ENCODE measurements at places on chromosomes 3 and 15. TPM values are rescaled to one million over a fixed set of nuclear protein-coding genes. Genes with fewer than 3 reads are reported as not detected.

DNA sequence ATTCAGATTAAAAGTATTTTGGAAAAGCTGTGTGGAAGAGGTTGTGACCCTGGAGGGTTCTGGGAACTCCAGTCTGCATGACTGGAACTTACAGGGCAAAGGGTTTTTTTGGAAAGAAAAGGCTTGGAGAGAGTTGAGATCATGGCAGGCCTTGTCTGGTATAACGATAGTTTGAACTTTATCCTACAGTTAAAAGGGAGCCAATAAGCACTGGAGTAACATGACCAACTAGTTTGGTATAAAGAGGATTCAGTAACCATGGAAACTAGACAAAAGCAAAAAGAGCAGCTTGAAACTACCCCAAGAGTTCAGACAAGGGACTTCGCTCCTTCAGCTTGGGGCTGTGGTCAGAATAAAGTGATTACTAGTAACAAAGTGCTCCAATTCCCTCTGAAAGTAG lies 151.2 kb upstream of the TMCO5A start:
- H3K4me3 ChIP-seq = no peak overlapping the region
- H3K36me3 ChIP-seq = no peaks in the 10 kb centered on the region
- DNase-seq = no peak
- H3K27me3 ChIP-seq = no peaks in the 10 kb centered on the region
- no peak overlapping the region for H3K27ac ChIP-seq

- no peaks in the 10 kb centered on the region for H3K27me3 ChIP-seq
- peak; percentile 49 for DNase-seq
- no peaks in the 10 kb centered on the region for H3K36me3 ChIP-seq
Observed at GRCh38 chr3:116339441-116340028, 105.8 kb downstream of the LSAMP start.

- H3K4me1 ChIP-seq = no peaks in the 10 kb centered on the region
- no peak overlapping the region for H3K27ac ChIP-seq
- H3K27me3 ChIP-seq = no peaks in the 10 kb centered on the region
- H3K4me3 ChIP-seq = no peak overlapping the region
Observed at GRCh38 chr3:90040554-90040953, 933.1 kb downstream of the EPHA3 start.

DNA sequence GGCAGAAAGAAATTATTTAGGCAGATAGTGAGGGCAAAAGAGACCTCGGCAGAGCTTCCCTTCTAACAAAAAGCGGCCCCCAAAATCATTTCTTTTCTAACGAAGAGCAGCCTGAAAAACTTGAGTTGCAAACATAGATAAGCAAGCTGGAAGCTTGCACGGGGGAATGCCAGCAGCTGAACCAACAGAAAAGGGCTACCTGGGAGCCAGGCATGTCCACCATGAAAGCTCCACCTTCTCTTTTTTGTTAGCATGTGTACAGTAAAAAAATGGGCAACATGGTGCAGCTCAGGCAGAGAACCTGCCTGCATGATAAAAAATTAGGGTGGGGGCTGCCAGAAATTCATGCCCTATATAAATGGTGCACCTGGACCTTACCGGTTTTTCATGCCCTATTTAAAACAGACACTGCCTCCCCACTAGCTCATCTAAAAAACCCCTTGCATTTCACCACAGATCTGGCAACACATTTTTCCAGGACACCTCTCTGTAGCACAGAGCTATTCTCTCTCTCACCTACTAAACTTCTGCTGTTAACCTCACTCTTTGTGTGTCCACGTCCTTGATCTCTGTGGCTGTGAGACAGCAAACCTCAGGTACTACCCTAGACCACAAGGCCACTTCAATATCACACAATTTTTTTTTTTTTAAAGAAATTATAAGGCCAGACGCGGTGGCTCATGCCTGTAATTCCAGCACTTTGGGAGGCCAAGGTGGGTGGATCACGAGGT lies 18.7 kb downstream of the SLC33A1 start:
- H3K36me3 ChIP-seq = no peaks in the 10 kb centered on the region
- H3K27ac ChIP-seq = no peak overlapping the region
- H3K4me3 ChIP-seq = no peak overlapping the region
- H3K27me3 ChIP-seq = no peaks in the 10 kb centered on the region
- no peak for DNase-seq

DNA sequence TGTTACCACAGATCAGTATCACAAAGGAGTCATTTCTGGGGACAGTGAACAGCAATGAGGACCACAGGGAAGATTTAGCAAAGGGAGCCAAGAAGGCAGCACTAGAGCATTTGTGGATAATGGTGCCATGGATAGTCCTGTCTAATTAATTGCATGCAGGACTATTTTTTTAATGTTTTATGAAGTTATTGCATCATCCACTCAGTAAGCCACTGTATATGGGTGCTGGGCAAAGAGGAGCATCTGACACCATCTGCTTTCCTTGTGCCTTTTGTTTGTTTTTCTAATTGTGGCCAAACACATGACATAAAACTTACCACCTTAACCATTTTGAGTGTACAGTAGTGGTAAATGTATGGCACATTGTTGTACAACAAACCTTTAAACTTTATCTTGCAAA lies 301.1 kb upstream of the LRRFIP2 start:
- H3K36me3 ChIP-seq = peaks cover 10% of the 10 kb centered on the region
- DNase-seq = no peak
- peaks cover 8% of the 10 kb centered on the region for H3K4me1 ChIP-seq
- no peak overlapping the region for H3K27ac ChIP-seq

DNA sequence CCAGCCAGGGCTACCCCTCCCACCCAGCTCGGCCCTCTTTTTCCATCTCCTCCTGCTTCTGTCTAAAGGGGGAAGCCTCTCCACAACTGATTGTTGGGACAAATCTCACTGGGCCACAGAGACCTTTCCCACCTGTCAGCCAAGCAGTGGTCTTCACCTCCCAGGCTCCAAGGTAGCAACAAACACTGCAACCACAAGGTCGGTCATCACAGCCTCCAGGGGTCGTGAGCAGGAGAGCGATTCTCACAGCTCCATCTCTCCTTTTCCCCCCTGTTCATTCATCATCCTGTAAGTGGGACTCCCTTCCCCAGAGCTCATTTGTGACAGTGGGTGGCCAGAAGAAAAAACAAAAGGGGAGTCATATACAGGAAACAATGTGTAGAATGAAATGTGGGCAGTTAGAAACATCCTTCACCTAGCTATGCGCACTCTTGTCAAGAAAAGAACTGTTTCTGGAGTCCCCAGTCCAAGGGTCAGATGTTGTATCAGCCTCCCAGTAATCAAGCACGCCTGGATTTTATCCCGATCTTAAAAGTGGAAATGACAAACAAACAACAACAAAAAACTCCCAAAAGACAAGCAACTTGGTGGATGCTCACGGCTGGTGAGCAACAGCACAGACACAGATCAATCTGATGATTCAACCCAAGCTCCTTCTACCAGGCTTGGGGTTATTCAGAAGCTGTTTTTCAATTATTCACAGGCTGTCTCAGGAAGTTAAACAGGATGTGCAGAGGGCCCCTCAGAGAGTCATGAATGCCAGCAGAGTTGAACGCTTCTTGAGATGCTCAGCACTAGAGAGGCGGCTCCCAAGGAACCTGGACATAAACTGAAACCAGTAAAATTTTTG lies 22.4 kb downstream of the LYZL4 start:
- peaks cover 4% of the 10 kb centered on the region for H3K4me1 ChIP-seq
- peak; percentile 74 for DNase-seq
- no peak overlapping the region for H3K27ac ChIP-seq
- H3K27me3 ChIP-seq = no peaks in the 10 kb centered on the region
- no peaks in the 10 kb centered on the region for H3K36me3 ChIP-seq
- no peak overlapping the region for H3K4me3 ChIP-seq

DNA sequence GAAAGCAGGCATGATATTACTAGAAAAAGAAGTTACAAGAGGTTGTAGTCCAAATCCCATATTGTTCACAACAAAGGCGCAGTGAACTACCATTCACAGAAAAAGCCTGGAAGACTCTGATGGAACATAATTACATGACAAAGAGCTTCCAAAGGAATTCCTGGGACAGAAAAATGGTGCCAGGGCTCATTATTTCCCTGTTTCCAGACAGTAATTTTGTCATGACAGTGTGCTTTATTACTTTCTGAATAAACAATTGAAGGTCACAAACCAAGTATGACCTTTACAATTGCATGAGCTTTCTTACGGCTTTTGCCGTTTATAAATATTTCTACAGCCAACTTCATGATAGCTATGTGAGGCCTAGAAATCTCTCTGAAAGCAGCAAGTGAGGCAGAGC lies 61.0 kb downstream of the CYFIP1 start:
- DNase-seq = no peak
- H3K4me1 ChIP-seq = no peaks in the 10 kb centered on the region
- no peak overlapping the region for H3K4me3 ChIP-seq
- peaks cover 47% of the 10 kb centered on the region for H3K36me3 ChIP-seq
- no peaks in the 10 kb centered on the region for H3K27me3 ChIP-seq
- H3K27ac ChIP-seq = no peak overlapping the region

DNA sequence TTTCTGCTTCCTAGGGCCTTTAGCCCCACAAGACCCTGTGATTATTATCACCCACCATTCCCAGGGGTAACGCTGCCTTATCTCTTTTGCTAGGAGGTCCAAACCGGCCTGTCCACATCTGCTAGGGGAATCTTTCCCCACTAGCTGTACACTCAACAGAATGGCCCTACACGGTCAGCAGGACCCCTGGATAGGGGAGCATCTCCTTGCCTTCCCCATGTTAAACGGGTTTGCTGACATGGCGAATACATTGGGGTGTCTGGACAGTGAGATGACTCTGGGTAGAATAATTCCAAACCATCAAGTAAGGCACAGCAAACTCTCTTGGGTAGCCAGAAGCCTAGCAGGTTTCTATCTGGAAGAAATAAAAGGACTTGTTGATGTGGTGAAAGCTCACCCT lies 702 bp downstream of the TRAIP start:
- H3K27ac ChIP-seq = no peak overlapping the region
- no peak for DNase-seq
- H3K4me1 ChIP-seq = peaks cover 20% of the 10 kb centered on the region
- peak overlapping the region; percentile 83 for H3K4me3 ChIP-seq
- no peaks in the 10 kb centered on the region for H3K27me3 ChIP-seq

SNX1 gene
- polyA plus RNA-seq = 74.4 TPM

XYLB gene
- polyA plus RNA-seq = 4.0 TPM

PRR20G gene
- not detected for polyA plus RNA-seq

FOXL2NB gene
- 1.3 TPM for polyA plus RNA-seq

TOPBP1 gene
- polyA plus RNA-seq = 27.5 TPM

SEC61A1 gene
- polyA plus RNA-seq = 148 TPM

ILDR1 gene
- polyA plus RNA-seq = not detected

FOXB1 gene
- polyA plus RNA-seq = 11.8 TPM

ABI3BP gene
- 5.4 TPM for polyA plus RNA-seq

GUCA1C gene
- not detected for polyA plus RNA-seq

ANKRD63 gene
- 0.30 TPM for polyA plus RNA-seq

All from spinal cord (tissue), 10 donors.